ENCODE measurements at places on chromosomes 6 and 20.

DNA sequence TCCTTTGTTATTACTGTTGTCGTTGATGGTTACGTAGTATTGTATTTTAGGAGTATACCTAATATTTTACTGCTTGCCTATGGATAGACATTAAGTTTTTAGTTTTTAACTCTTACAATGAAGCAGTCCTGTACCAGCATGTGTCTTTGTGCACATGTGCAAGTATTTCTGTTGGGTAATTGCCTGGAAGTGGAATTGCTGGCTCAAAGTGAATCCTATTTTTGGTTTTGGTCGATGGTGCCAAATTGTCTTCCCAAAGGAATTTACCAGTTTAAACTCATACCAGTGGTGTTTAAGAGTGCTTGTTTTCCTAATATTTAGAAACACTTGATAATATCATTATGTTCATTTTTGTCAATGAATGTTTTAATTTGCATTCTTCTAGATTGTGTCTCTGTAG lies 75.5 kb downstream of the ANKS1A start:
- DNase-seq = no peak

DNA sequence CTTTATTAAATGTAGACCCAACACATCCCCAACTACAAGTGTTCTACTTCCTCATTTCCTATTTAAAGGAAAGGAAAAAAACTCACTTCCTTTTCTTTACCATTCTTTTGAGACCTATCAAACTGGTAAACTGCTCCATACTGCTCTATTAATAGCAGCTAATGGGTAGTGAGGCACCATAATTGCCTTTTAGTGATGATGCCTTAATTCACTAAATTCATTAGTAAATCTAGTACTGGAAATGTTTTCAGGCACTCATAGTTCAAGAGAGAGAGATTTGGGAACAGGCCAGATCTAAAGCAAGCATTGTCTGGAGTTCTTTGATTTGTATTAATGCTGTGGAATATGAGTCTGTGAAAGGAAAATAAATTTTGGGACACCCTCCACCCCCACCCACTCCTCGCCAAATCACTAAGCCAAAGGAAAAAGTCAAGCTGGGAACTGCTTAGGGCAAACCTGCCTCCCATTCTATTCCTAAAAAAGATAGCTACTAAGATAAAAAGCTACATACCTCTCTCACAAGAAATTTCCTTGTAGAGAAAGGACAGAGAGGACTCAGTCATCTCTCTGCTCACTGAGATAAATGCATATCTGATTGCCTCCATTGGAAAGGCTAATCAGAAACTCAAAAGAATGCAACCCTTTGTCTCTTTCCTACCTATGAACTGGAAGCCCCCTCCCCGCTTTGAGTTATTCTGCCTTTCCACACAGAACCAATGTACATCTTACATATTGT lies 13.6 kb upstream of the IBTK start:
- no peak for DNase-seq

DNA sequence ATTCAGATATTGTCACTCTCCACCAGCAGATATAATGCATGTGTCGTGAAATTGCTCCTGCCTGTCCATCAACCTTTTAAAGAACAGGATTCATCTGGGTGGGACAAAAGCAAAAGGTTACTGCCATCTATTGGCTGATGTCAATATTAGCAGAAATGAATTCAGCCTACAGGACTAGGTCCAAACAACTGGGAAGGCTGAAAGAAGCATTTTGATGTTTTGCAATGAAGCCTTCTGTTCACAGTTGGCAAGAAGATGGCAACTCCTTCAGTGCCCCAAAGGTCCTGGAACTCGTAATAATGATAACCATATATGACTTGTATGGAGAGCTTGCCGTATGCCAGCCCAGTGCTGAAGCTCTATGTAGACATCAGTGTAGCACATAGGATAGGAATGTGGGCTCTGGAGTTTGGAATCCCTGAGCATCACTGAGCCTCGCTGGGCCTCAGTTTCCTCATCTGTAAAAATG lies 7.5 kb downstream of the BCAS1 start:
- DNase-seq = no peak

GRCh38 chr6:7136859-7137334 lies 29.1 kb downstream of the RREB1 start:
- DNase-seq = no peak

Measured in NCI-H774 (cell line).